Activated T-cell treated with anti-CD3 and anti-CD28 coated beads for 1 hour (primary cell): ENCODE measurements at places on chromosomes 6 and 20.

GRCh38 chr6:43950051-43950605 is 177.1 kb downstream of the MRPL14 start:
- no peak for DNase-seq

GRCh38 chr6:89398762-89399525 is 13.1 kb downstream of the RRAGD start:
- no peak for DNase-seq

GRCh38 chr6:157660414-157660813 is 162.6 kb upstream of the SNX9 start:
- no peak for DNase-seq

- no peak for DNase-seq
These were observed 47.7 kb downstream of the SPATA2 start for GRCh38 chr20:49867453-49868215.

GRCh38 chr20:2387180-2387577 is 6.5 kb downstream of the TGM6 start:
- DNase-seq: no peak
